Central memory CD8-positive, alpha-beta T cell (primary cell): ENCODE measurements at places on chromosomes 3 and 15.

DNA sequence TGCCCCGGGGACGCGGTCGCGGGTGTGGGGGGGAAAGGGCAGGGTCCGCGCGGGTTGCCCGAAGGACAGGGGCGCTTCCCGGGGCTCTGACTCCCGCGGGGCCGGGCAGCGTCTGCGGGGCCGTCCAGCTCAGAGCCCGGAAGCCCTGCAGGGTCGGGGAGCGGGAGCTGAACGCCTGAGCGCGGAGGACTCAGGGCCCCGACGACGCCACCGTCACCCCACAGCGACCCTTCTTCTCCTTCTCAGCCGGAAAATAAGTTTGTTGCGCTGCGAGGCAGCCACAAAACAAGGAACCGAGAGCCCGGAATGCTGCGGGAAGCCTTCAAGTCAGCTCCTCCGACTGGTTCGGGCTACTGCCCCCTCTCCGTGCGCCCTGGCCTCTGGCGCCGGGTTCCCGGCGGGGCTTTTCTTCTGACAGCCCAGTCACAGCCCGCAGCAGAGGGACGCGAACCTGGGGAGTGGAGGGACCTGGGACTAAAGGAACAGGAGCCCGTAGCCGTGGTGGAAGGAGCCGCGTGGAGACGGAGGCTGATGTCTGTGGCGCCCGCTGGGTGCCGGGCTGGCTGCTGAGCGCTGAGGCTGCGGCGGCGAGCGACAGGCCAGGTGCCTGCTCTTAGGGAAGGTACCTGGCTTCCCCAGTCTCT lies 484 bp downstream of the CNTN4 start:
- no peaks in the 10 kb centered on the region for H3K36me3 ChIP-seq
- H3K27me3 ChIP-seq: peaks cover 42% of the 10 kb centered on the region
- no peak overlapping the region for H3K4me3 ChIP-seq
- no peaks in the 10 kb centered on the region for H3K4me1 ChIP-seq
- no peak for DNase-seq

DNA sequence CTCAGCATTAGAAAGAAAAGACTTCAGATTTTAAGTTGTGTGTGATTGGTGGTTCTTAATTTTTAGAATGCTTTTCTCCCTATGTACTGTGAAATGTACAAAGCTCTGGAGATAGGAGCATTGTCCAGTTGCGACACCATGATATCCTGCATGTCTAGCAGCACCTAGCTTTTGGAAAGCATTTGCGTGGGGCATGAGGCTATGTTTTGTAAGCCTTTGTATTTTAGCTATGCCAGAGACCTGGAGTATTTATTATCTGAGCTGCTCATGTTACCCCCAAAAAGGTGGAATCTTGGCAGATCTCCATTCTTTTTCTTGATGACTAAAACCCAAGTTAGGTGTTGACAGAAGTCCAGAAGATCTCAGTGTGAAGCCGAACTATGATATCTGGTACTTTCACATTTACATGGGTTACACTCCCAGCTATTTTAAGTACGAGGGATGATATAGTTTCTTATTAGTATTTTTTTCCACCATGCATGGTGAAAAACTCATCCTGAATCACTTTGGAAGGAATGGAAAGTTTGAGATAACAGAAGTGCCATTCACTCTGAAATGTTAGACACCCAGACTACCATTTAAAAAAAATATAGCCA lies 126.7 kb upstream of the SAMMSON start:
- H3K4me1 ChIP-seq: no peaks in the 10 kb centered on the region
- no peak overlapping the region for H3K27ac ChIP-seq
- H3K36me3 ChIP-seq: no peaks in the 10 kb centered on the region
- H3K4me3 ChIP-seq: no peak overlapping the region
- no peaks in the 10 kb centered on the region for H3K27me3 ChIP-seq
- DNase-seq: no peak

DNA sequence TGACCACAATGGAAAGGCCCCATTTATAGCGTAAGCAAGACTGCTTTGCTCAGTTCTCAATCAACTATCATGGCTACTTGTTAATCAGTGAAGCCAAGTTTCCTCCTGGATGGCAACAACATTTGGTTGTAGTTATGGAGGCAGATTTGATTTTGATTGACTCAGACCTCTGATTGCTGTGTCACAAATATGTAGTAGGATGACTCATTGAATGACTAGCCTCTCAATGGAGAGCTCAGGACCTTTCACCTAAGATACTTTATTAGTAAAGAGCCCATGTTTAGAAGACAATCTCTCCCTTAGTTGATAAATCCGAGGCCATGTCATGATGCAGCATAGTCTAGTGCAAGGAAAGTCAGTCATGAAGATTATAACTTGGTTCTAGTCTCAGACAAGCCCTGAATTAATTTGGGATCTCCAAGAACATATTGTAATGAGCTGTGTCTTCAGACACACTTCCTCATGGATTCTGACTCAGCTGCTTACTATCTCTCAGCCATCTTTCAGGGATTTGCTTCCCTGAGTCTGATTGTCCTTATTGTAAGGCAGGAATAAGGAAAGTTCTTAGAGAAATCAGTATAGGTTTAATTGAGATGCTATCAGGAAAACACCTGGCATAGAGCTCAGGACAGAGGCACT lies 397.4 kb upstream of the TMCO5A start:
- no peaks in the 10 kb centered on the region for H3K4me1 ChIP-seq
- DNase-seq: no peak
- no peaks in the 10 kb centered on the region for H3K36me3 ChIP-seq

DNA sequence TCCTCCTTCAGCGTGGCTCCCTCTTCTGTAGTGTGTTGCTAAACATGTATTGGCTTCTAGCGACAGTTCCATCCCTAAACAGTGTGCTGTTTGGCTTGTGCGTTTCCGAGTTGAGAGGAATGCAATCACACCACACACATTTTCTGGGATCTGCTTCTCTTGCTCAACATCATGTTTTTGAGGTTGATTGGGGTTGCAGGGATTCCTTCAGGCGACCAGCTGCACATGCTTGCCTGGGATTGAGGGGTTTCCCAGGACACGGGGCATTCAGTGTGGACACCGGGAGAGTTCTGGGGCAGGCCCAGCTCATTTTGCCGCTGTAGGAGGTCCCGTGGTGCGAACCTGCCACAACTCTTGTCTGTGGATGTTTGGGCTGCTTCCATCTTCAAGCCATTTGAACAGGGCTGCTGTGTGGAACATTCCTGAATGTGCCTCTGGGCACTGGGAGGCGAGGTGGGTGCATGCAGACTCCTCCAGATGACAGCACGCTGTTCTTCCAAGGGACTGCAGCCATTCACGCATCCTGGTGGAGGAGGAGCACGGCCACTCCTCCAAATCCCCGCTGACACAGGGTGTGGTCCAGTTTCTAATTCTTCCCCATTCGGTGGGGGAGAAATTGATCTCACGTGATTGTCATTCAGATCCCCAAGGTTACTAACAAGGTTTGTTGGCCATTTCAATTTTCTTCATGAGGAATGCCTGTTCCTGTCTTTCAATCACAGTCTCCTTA lies 82.8 kb downstream of the PLXNA1 start:
- DNase-seq: no peak
- no peaks in the 10 kb centered on the region for H3K4me1 ChIP-seq
- H3K36me3 ChIP-seq: no peaks in the 10 kb centered on the region
- no peak overlapping the region for H3K4me3 ChIP-seq
- no peak overlapping the region for H3K27ac ChIP-seq

GRCh38 chr15:42820811-42821210 lies 83.9 kb upstream of the CDAN1 start:
- H3K27ac ChIP-seq: no peak overlapping the region
- H3K4me3 ChIP-seq: no peak overlapping the region
- H3K36me3 ChIP-seq: peaks cover 9% of the 10 kb centered on the region
- no peaks in the 10 kb centered on the region for H3K4me1 ChIP-seq
- H3K27me3 ChIP-seq: no peaks in the 10 kb centered on the region

GRCh38 chr15:59020322-59020721 lies 32.9 kb downstream of the RNF111 start:
- peaks cover 15% of the 10 kb centered on the region for H3K36me3 ChIP-seq
- H3K27me3 ChIP-seq: no peaks in the 10 kb centered on the region
- no peak for DNase-seq

- H3K27ac ChIP-seq: no peak overlapping the region
- no peaks in the 10 kb centered on the region for H3K36me3 ChIP-seq
- H3K4me3 ChIP-seq: no peak overlapping the region
These were observed 548.1 kb upstream of the AGTR1 start for GRCh38 chr3:148149556-148149955.

GRCh38 chr3:165254812-165255211 lies 58.6 kb upstream of the SLITRK3 start:
- no peak overlapping the region for H3K4me3 ChIP-seq
- no peaks in the 10 kb centered on the region for H3K4me1 ChIP-seq
- H3K27me3 ChIP-seq: no peaks in the 10 kb centered on the region

DNA sequence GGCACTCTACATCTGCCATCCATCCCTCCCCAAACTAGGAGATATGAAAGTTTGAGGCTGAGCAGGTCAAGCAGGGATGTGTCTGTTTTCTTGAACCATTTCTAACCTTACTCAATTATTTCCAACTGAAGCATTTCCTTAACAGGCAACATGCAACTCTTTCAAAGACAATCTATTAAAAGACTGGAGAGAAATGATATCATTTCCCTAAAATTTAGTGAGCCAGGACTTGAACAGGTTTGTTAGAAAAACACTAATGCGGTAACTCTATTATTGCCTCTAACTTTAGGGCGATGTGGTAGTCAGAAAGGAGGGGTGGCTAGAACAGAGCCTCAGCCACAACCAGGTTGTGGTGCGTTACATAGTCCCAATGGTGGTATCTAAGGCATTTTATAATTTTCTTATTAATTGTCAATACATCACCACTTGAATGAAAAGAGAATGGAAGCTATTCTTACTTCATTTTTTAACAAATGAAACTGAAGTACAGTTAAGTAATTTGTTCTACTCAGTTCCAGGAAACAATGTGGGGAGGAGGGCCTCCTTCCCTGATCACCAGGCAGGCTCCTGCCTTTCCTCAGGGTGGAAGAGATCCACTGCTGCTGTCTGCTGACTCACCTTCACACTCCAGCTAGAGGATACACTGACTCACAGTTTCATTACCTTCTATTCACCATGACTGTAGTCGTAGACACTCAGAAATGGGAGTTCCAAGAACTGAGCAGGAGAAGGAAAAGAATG lies 22.8 kb downstream of the MYO1E start:
- no peak overlapping the region for H3K27ac ChIP-seq
- no peak overlapping the region for H3K4me3 ChIP-seq
- peaks cover 11% of the 10 kb centered on the region for H3K4me1 ChIP-seq
- peaks cover 1% of the 10 kb centered on the region for H3K36me3 ChIP-seq

- no peak for DNase-seq
- H3K4me1 ChIP-seq: no peaks in the 10 kb centered on the region
- no peak overlapping the region for H3K4me3 ChIP-seq
- H3K27me3 ChIP-seq: peaks cover 32% of the 10 kb centered on the region
These were observed 123.5 kb upstream of the IL12A start for GRCh38 chr3:159865041-159865579.

- no peaks in the 10 kb centered on the region for H3K4me1 ChIP-seq
- H3K27ac ChIP-seq: no peak overlapping the region
- no peaks in the 10 kb centered on the region for H3K27me3 ChIP-seq
- no peak for DNase-seq
- no peak overlapping the region for H3K4me3 ChIP-seq
These were observed 209.4 kb downstream of the CADPS start for GRCh38 chr3:62665627-62666437.

DNA sequence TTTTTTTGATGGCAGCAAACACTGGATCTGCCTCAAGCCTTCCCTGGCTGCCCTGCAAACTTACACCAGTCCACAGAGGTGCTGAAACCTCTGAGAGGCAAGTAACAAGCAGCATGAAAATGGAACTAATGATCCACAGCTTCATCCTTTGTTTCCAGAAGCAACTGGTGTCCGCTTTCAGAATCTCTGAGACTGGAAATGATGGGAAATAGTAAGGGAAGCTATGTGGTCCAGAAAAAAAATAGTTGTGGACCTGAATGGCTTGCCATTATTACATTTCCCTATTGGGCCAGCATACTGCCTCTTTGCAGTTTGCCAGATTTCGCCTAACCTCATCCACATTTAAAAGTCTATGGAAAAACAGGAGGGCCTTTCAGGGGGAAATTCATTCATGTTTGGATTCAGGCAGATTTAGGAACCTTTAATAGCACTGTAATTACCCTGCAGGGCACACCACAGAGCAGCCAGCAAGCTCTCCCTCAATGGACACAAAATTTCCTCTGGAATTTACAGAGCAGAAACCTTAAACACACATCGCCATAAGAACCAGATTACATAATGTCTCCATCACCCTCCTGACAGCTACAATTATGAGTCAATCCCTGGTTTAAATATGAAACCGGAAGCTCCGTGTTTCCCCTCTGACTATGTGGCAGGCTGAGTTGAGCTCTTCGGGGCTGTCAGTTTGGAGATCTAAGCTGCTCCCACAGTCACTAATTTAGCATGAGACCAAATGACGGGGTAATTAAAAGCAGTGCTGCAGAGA lies 134.4 kb downstream of the TMCO5A start:
- H3K4me3 ChIP-seq: peak overlapping the region; percentile 52
- peaks cover 23% of the 10 kb centered on the region for H3K4me1 ChIP-seq
- H3K36me3 ChIP-seq: peaks cover 2% of the 10 kb centered on the region

DNA sequence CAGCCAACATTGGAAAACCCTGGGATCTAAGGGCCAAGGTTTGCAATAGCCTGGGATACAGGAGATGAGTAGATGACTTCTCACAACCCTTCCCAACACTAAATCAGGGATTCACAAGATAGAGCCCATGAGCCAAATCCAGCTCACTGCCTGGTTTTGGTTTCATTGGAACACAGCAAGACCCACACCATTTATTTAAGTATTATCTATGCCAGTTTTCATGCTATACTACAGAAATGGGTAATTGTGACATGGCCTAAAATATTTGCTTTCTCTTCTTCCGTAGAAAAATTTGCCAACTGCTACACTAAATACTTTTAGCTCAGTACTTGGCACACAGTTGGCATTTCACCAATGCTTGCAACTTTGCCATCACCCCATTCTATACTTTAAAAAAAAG lies 132.0 kb upstream of the LMCD1 start:
- H3K4me1 ChIP-seq: no peaks in the 10 kb centered on the region
- peaks cover 32% of the 10 kb centered on the region for H3K27me3 ChIP-seq
- DNase-seq: no peak
- no peaks in the 10 kb centered on the region for H3K36me3 ChIP-seq

DNA sequence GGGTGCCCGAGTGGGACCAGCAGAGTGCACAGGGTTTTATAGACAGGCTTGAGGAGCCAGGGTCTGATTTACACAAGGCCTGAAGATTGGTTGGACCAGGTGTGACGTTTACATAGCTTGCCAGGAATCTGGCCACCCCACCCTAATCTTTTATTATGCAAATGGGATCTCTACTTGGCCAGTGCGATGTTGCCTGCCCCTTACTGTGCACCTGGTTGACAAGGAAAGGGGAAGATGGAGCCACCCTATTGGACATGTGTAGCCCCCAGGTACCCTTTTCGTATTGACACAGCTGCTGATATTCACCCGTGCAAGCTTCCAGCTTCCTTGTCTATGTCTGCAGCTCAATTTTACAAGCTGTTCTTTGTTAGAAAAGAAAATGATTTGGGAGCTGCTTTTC lies 132.0 kb downstream of the ARNT2 start:
- no peak for DNase-seq
- H3K4me1 ChIP-seq: no peaks in the 10 kb centered on the region
- H3K27me3 ChIP-seq: peaks cover 69% of the 10 kb centered on the region
- no peak overlapping the region for H3K27ac ChIP-seq
- H3K4me3 ChIP-seq: no peak overlapping the region
